ENCODE measurements at places on chromosomes 4 and X.
A peak's percentile ranks its signal among the peaks of the same experiment; 100 is the strongest.

GRCh38 chr4:89136525-89136924, 25.2 kb downstream of the TIGD2 start:
- H3K36me3 ChIP-seq = no peaks in the 10 kb centered on the region
- no peak overlapping the region for H3K27ac ChIP-seq
- peak; percentile 30 for DNase-seq
- peaks cover 3% of the 10 kb centered on the region for H3K4me1 ChIP-seq
- no peaks in the 10 kb centered on the region for H3K27me3 ChIP-seq
- H3K4me3 ChIP-seq = no peak overlapping the region

GRCh38 chrX:2629316-2630007, 61.6 kb upstream of the CD99 start:
- no peaks in the 10 kb centered on the region for H3K36me3 ChIP-seq
- H3K4me1 ChIP-seq = no peaks in the 10 kb centered on the region
- H3K27ac ChIP-seq = no peak overlapping the region

GRCh38 chr4:145602129-145602760, 16.9 kb upstream of the MMAA start:
- no peak for DNase-seq
- no peak overlapping the region for H3K27ac ChIP-seq
- H3K27me3 ChIP-seq = no peaks in the 10 kb centered on the region
- H3K4me3 ChIP-seq = no peak overlapping the region
- no peaks in the 10 kb centered on the region for H3K4me1 ChIP-seq

DNA sequence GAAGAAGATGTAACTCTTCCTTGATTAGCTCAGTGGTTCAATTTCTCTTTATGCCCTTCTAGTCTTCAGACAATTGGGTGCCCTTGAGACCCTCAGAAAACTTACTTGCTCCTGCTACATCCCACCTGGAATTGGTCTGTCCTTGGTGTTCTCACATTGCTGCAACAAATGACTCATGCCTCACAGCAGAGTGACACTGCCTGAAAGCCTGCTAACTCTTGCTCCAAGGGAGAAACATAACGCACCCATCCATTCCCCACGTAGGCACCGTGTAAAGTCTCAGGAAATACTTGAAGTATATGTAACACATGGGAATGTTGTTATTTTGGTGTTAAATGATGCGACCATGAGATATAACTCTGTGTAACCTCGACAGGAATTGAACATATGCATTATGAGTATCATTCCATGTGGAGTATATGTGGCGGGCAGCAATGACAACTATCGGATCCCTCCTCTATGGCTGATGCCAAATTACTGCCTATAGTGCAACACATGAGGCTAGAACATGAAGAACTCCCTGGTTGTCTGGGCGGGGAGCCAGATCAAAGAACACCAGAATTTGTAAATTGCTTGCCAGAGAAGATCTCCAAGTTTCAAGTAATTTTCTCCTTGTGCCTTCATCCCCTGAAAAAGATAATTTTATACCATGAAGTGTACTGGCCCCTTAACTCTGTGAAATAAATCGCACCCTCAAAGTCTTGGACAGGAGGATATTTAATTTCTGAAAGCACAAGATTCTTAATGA, 231.3 kb upstream of the STK26 start:
- no peaks in the 10 kb centered on the region for H3K27me3 ChIP-seq
- H3K27ac ChIP-seq = no peak overlapping the region
- DNase-seq = no peak
- no peak overlapping the region for H3K4me3 ChIP-seq
- H3K4me1 ChIP-seq = no peaks in the 10 kb centered on the region

DNA sequence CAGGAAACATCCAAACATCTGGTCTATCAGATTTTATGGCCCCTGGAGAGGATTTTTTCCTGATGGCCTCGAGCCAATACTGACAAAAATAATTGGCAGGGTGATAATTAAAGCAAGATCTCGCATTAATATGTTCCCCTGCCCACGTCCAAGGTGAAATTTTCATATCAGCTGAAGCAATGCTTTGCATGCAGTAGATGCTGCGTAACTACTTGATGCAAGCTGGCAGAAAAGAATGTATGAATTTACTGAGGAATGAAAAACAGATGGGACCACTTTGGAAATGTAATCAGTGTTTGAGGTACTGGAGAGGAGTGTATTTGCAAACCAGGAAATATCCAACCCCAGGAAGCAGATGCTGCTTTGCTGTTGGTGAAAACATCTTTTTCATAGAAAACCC, 36.8 kb upstream of the REST start:
- H3K4me1 ChIP-seq = no peaks in the 10 kb centered on the region
- no peak overlapping the region for H3K27ac ChIP-seq
- no peaks in the 10 kb centered on the region for H3K27me3 ChIP-seq
- H3K4me3 ChIP-seq = no peak overlapping the region
- H3K36me3 ChIP-seq = no peaks in the 10 kb centered on the region
- DNase-seq = peak; percentile 9

- DNase-seq = peak; percentile 47
- no peaks in the 10 kb centered on the region for H3K36me3 ChIP-seq
- H3K27me3 ChIP-seq = no peaks in the 10 kb centered on the region
- H3K4me3 ChIP-seq = no peak overlapping the region
These were observed 153.8 kb upstream of the RAPGEF2 start for GRCh38 chr4:158949099-158949498.

- DNase-seq = peak; percentile 93
- H3K27ac ChIP-seq = peak overlapping the region; percentile 31
- peaks cover 22% of the 10 kb centered on the region for H3K4me1 ChIP-seq
These were observed 32.7 kb downstream of the TBC1D14 start for GRCh38 chr4:6942238-6942800.

DNA sequence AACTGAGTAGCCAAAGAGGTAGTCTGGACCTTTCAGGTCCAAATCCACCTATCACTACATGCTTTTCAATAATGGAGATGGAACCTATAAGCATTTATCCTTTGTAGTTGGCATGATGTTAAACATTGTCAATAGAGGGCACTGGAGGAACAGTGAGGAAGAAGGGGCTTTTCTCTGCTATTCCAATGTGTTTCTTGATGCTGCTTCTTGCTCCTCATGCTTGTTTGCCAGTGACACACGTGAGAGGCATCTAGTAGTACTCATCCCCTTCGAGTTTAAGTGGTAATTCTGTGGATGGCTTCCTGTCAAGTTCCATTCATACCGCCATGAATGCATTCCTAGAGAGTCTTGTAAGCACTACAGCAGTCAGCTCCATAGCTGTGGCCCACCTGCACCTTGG, 84.0 kb downstream of the NAA11 start:
- H3K36me3 ChIP-seq = no peaks in the 10 kb centered on the region
- no peaks in the 10 kb centered on the region for H3K27me3 ChIP-seq
- H3K27ac ChIP-seq = no peak overlapping the region
- H3K4me3 ChIP-seq = no peak overlapping the region
- peak; percentile 60 for DNase-seq

DNA sequence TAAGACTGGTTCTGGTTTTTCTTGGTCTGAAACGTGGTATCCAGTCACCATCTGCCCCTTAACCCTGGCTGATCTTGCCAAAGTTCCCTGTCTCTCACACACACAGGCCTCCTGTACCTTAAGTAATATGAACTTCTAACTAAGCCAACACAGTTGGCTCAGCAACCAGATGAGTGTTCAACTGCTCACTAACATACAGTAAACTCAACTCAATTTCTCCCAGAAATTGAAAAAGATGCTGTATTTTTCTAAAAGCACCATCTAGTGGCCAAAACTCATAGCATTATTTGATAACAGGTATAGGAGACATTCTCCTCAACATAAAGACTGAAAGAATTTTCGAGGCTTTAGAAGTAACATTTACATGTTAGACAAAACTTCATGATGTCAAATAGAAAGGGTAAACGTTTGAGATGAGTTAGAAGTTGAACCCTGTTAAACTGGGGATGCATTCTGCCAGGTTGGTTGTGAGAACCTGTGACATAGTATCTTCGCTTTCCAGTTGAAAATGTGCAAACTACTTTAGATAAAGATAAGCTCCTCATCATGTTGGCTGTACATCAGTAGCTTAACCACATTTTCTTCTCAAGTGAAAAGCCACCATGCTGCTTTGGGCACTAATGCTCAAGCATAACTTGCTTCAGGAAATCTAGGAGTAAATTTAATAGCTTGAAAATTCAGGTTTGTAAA, 31.2 kb downstream of the CCNI start:
- DNase-seq = peak; percentile 57
- no peaks in the 10 kb centered on the region for H3K27me3 ChIP-seq
- peaks cover 24% of the 10 kb centered on the region for H3K36me3 ChIP-seq
- H3K4me1 ChIP-seq = peaks cover 17% of the 10 kb centered on the region

GRCh38 chr4:18556402-18556801, 534.8 kb upstream of the LCORL start:
- no peaks in the 10 kb centered on the region for H3K36me3 ChIP-seq
- H3K27me3 ChIP-seq = no peaks in the 10 kb centered on the region
- no peak overlapping the region for H3K27ac ChIP-seq
